ENCODE measurements at places on chromosomes 6 and 20.

GRCh38 chr6:168660400-168660945, 219.5 kb downstream of the SMOC2 start:
- no peak for DNase-seq

DNA sequence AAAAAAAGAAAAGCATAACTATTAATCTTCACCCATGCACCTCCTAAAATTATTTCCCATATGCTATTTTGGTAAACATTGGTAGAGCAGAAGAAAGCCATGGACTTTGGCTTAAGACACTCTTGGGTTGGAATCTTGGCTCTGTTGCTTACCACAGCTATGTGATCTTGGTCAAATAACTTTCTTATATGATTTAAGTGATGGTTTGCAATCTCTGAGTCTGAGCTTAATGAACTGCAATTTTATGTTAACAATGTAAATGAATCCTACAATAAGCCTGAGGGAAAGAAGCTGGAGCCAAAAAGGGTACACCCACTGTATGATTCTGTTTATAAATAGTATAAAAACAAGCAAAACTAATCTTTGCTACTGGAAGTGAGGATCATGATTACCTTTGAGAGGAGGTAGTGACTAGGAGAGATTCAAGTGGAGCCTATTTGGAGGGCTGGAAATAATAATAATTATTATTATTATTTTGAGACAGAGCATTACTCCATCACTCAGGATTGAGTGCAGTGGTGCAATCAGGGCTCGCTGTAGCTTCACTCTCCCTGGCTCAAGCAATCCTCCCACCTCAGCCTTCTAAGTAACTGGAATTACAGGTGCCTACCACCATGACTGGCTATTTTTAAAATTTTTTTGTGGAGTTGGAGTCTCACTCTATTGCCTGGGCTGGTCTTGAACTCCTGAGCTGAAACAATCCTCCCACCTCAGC, 34.5 kb downstream of the ABRACL start:
- no peak for DNase-seq

DNA sequence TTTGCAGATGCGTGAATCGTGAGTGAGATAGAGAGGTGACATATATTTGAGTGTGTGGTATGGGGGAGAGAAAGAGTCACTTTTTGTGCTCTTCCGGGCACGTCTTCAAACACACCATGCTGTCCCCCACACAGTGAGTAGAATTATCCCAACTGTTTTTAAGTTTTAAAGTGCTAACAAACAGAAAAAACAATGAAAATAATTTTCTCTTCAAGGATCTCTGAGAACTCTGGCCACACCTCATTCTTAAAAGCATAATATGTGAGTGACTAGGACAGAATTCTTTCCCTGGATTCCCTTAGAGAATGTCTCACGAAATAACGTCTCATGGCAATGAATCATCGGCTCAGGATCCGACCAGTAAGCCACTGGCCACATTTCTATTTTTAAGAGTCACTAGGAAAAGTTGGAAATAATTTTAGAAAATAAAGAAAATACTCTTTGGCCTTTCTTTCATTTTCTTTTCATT, 235.7 kb upstream of the ZNF217 start:
- DNase-seq = no peak

DNA sequence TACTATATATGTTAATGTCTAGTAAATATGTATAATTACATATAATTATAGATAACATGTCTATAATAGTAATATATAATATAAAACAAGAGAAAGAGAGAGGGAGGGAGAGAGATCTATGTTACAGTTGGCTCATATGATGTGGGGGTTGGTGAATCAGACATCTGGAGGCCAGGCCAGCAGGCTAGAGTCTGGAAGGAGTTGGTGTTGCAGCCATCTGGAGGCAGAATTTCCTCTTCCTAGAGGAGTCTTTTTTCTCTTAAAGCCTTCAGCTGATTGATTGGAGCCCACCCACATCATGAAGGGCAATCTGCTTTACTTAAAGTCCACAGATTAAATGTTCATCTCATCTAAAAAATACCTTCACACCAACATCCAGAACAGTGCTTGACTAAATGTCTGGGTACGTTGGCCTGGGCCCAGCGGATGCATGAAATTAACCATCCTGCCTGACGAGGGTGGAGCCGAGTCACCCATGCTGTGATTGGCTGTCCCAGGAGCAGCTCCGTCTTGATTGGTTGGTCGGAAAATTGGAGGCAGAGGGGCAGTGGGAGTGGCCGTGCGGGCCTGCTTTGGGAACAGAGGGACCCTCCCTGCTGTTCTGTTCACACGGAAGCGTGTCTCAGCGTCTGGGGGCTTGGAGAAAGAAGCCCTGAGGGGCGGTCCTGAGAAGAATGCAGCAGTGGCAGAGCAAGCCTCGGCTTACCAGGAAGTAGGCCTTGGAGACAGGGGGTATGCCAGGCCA, 392.4 kb downstream of the QKI start:
- DNase-seq = no peak

GRCh38 chr20:58078741-58079522, 149.5 kb downstream of the ANKRD60 start:
- DNase-seq = no peak

DNA sequence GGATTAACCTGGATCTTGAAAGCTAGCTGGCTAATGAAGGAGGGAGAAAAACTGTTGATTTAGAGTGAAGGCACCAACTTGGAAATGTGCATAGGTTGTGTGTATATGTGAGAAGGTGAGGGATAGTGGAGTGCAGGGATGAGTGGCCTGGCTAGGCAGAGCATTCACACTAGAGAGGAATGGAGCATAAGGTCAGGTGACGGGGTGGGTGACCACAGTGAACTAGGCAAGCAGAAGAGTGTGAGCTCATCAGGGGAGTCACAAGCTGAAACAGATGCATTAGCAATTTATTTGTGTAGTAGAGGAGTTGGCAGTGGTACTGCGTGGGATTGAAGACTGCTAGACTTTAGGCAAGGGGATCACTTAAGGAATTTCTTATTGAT, 10.5 kb downstream of the ANKRD66 start:
- no peak for DNase-seq

DNA sequence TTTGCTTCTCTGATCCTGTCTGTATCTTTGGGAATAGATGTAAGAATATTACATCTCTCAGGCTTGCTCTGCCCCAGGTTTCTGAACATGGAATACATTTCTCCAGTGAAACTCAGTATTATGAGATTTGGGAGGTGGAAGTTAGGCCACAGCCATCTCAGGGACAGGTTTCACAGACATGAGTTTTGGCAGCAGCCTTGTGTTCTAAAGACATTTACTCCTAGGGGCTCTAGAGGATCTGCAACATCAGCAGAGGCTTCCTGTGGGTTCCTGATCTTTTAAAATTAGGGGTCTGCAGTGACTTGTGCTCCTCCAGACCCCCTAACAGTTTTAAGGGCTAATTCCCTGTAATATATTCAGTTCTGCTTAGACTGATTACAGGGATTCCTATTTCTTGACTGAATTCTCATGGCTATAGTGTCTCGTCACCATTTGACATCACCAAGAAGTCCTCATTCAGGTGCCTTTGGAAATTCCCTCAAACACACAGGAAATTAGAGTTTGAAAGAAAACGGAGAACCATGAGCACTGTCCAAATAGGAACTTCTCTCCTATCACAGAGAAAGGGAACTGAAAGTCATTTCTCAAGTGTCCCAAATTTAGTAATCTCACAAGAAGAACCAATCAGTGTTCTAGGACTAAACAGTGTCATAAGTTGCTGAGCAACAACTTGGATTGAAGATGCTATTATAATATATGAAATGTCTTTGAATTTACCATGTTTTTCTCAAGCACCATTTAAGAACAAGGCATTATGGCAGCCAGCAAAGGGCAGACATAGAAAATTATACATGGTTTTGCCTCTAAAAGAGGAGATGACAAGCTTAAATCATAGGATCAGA, 2.5 kb upstream of the HLA-DRA start:
- DNase-seq = peak; percentile 56

DNA sequence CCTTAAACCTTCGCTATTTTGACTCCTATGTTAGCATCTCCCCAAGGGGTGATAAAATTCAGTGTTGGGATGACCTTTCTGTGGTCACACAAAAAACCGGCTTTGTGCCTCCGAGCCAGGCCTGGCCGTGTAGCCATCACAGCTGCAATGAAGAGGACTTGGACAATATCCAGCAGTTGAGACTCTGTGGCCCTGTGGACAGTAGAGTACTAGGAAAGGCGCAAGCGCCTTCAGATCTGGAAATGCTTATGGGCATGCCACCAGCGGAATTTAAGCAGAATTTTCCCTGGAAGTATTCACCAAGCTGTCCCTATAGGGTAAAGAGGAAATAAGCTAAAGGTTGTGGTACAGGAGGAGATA, 63.3 kb upstream of the SLC2A12 start:
- no peak for DNase-seq

DNA sequence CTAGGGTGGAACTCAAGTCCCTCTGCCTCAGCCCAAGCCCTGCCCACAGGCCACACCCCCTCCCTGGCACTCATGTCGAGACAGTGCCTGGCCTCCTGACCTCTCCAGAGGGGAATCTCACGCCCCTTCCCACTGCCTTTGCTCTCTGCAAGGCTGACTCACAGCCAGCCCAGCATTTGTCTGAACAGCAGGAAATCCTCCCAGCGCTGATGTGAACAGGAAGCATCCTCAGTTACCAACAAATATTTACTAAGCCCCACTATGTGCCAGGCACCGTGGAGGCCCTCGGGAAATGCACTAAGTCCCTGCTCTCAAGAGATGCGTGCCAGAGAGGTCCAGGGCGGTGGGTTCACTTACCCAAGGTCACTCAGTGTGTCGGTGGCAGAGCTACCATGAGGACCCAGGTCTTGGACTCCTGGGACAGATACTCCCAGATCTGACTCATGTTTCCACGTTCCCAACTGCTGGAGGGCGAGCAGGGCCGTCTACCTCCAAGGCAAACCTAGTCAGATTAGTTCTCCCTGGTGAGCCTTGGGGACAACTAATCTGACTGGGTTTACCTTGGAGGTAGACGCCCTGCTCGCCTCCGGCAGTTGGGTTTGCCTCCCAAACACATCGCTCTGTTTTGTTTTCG, 7.8 kb downstream of the ADA start:
- peak; percentile 76 for DNase-seq

DNA sequence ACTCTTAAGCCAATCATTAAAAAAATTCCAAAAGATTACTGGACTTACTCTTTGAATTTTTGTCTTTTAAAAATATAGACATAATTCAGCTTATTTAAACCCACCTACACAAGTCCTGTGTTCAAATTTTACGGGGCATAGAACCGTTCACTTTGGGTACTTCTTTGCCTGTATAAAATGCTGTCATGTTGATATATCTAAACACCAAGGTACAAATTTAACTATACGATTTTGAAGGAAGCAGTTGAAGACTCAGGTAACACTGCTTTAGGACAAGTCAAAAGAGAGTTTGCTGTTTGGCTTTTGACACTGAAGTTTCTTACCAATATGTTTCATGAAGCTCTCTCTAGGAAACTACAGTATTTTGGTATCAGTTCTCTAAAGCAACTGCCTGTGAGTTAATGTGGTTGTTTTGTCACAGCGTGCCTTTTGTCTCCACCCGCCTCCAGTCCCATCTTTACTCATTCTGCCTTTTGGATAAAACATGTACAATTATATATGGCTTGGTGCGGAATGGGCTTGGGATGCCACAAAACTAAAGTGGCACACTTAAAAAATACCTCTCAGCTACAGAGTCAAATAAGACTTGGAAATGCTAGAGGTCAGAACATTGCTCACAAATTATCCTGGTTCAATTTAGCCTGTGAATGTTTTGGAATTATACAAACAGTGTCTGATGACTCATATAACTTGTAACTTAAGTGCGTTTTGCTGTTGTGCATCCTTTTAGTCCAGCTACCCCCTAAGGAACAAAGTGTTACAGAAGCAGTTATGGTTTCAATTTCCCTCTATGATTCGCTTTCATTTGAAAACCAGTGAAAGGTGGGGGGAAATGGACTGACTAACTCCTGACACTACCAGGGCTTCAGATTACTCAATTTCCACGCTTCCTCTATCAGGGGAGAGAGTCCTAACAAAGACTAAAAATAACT, 38.7 kb downstream of the RGS17 start:
- no peak for DNase-seq

GRCh38 chr20:45798935-45799642, 7.3 kb downstream of the DNTTIP1 start:
- DNase-seq = peak; percentile 77

DNA sequence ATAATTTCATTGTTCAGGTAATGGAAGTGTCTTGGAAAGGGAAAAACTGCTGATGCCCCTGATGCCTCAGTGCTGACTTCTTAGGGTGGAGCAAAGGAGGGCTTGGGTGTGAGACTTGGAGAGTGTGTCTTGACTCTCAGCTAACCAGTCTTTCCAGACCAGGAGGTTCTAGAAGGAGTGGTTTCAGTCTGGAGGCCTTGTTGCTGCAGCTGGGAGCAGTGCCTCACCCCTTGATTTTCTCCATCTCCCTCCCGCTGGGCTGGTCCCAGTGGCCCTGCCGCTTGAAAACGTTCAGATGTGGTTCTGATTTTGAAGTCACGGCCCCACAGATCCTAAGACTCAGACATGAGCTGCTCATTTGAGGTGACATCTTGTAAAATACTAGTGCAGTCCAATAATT, 5.4 kb downstream of the DSP start:
- no peak for DNase-seq

- DNase-seq = no peak
These were observed 34.9 kb downstream of the ERGIC3 start for GRCh38 chr20:35576816-35577215.

GRCh38 chr20:39822667-39823066, 860.5 kb downstream of the DHX35 start:
- DNase-seq = no peak

GRCh38 chr6:21538186-21538798, 55.3 kb upstream of the SOX4 start:
- no peak for DNase-seq

DNA sequence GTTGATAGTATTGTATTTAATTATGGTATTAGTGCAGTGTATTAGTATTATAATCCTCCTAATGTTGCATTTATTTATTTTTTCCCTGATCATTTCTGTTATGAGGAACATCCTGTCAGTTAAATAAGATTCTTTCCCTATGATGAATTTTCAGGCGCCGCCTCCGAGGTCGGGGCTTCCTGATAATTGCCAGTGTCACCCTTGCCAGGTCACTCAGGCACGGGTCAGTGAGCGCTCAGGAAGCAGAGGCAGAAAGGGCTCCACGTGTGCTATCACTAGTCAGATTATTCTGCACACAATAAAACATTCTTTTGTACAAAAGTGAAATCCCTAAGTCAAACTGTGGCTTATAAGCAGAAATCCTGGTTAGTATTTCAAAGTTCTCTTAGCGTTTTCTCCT, 64.8 kb downstream of the TSHZ2 start:
- DNase-seq = no peak

DNA sequence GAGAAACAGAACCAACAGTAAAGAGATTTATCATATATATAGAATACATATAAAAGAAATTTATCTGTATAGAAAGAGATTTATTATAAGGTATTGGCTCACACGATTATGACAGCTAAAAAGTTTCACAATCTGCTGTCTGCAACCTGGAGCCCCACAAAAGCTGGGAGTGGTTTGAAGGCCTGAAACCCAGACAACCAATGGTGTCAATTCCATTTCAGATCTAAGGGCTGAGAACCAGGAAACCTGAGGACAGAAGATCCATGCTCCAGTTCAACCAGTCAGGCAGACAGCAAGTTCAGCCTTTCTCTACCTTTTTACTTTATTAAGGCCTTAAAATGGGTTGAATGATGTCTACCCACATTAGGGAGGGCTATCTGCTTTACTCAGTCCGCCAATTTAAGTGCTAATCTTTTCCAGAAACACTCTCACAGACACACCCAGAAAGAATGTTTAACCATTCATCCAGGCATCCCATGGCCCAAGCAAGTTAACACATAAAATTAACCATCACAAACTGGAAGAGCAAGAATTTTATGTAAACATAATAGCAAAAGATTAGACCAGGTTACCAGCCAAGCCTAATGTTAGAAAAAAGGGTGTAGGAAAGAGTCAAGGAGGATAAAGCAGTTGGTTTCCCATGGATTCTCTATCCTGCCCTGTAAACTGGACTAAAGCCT, 170.9 kb downstream of the FUT9 start:
- no peak for DNase-seq

All from CD4-positive, alpha-beta T cell treated with Interleukin-10 for 1 hour (primary cell).